ENCODE measurements at places on chromosomes 5 and 9. TPM values are rescaled to one million over a fixed set of nuclear protein-coding genes. Genes with fewer than 3 reads are reported as not detected.

DNA sequence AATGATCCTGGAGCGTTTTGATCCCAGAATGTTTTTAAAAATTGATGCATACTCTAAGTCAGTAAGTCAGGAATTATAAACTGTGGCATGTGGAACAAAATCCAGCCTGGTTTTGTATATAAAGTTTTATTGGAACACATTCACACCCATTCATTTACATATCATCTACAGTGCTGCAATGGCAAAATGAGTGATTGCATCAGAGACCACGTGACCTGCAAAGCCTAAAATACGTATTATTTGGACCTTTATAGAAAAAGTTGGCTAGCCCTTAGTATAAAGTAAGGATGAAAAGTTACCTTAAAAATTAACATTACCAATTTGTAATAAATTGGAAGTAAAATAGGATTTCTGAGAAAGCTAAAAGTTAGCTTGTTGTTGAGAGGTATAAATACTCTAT lies 95.0 kb downstream of the PCSK5 start:
- H3K4me3 ChIP-seq: no peak overlapping the region
- no peak overlapping the region for H3K27ac ChIP-seq
- H3K27me3 ChIP-seq: no peaks in the 10 kb centered on the region
- DNase-seq: no peak
- peaks cover 6% of the 10 kb centered on the region for H3K36me3 ChIP-seq

GRCh38 chr9:99807276-99807852 lies 14.3 kb upstream of the NR4A3 start:
- DNase-seq: peak; percentile 43
- peaks cover 37% of the 10 kb centered on the region for H3K4me1 ChIP-seq
- H3K27ac ChIP-seq: no peak overlapping the region
- H3K4me3 ChIP-seq: no peak overlapping the region
- H3K27me3 ChIP-seq: peaks cover 26% of the 10 kb centered on the region

DNA sequence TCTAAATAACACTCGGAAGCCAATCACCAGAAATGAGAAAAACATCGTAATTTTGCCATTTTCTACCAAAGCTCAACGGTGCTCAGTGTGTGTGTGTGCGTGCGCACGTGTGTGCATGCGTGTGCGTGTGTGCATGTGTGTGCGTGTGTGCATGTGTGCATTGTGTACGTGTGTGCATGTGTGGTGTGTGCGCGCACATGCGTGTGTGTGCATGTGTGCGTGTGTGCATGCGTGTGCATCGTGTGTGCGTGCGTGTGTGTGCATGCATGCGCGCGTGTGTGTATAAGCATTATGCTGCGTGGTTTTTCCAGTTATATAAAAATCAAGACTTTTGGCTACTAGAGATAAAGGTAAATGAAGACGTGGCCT lies 165.0 kb downstream of the DAB2IP start:
- no peaks in the 10 kb centered on the region for H3K36me3 ChIP-seq
- DNase-seq: no peak
- H3K4me1 ChIP-seq: no peaks in the 10 kb centered on the region
- no peak overlapping the region for H3K27ac ChIP-seq

GRCh38 chr5:140225396-140225795 lies 50.4 kb downstream of the CYSTM1 start:
- no peaks in the 10 kb centered on the region for H3K36me3 ChIP-seq
- H3K27me3 ChIP-seq: no peaks in the 10 kb centered on the region
- no peak overlapping the region for H3K4me3 ChIP-seq

DNA sequence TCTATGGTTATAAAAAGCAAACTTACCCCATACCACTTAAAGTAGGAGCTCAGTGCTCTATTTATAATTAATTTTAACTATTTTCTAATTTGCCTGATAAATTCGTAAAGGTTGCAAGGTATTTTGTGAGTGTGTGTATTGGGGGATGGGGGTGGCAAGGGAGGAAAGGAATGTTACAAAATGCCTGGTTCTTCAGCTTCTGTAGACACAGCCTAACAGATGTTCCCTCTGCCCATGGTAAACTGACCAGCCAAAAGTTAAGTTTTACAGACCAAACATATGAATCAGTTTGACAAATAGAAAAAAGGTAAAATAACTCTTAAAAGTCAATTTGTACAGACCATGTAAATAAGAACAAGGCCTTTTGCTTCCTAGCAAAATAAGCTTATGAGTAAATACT lies 232.6 kb downstream of the KIAA0825 start:
- peaks cover 16% of the 10 kb centered on the region for H3K4me1 ChIP-seq
- H3K27me3 ChIP-seq: no peaks in the 10 kb centered on the region
- no peaks in the 10 kb centered on the region for H3K36me3 ChIP-seq
- no peak for DNase-seq
- no peak overlapping the region for H3K27ac ChIP-seq

GRCh38 chr5:56513141-56513540 lies 280.0 kb upstream of the ANKRD55 start:
- no peaks in the 10 kb centered on the region for H3K36me3 ChIP-seq
- peaks cover 17% of the 10 kb centered on the region for H3K4me1 ChIP-seq
- no peak overlapping the region for H3K4me3 ChIP-seq
- no peaks in the 10 kb centered on the region for H3K27me3 ChIP-seq
- no peak for DNase-seq
- no peak overlapping the region for H3K27ac ChIP-seq

GRCh38 chr9:110427497-110428104 lies 89.9 kb upstream of the TXNDC8 start:
- H3K36me3 ChIP-seq: no peaks in the 10 kb centered on the region
- no peak overlapping the region for H3K27ac ChIP-seq
- no peaks in the 10 kb centered on the region for H3K27me3 ChIP-seq
- no peak for DNase-seq

- peaks cover 4% of the 10 kb centered on the region for H3K27me3 ChIP-seq
- no peak overlapping the region for H3K27ac ChIP-seq
- no peak overlapping the region for H3K4me3 ChIP-seq
- no peak for DNase-seq
These were observed 29.3 kb upstream of the ABL1 start for GRCh38 chr9:130805510-130806326.

DNA sequence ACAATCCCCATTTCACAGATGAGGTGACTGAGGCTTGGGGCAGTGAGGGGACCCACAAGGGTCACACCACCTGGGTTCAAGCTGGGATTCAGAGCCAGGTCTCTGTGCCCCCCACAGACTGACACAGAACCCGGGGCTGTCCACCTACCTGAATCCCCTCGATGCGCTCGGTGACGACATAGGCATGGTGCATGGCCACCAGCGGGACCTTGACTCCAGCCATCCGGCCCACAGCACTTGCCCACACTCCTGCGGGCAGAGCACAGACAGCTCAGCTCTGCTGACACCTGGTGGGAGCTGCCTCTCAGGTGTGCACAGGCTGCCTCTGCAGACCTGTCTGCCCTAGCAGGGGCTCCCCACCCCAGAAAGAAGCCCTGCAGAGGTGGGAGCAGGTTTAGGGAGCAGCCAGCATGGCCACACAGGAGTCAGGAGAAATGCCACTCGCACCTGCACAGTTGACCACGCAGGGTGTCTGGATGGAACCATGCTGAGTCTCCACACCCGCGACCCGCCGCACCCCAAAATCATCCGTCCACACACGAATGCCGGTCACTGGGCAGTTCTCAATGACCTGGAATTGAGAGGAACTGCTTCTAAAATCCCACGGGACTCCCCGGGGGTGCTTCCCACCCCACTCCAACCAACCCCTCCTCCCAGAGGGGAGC lies 8.4 kb downstream of the SARDH start:
- H3K27ac ChIP-seq: no peak overlapping the region
- no peaks in the 10 kb centered on the region for H3K4me1 ChIP-seq
- DNase-seq: no peak
- no peaks in the 10 kb centered on the region for H3K36me3 ChIP-seq

DNA sequence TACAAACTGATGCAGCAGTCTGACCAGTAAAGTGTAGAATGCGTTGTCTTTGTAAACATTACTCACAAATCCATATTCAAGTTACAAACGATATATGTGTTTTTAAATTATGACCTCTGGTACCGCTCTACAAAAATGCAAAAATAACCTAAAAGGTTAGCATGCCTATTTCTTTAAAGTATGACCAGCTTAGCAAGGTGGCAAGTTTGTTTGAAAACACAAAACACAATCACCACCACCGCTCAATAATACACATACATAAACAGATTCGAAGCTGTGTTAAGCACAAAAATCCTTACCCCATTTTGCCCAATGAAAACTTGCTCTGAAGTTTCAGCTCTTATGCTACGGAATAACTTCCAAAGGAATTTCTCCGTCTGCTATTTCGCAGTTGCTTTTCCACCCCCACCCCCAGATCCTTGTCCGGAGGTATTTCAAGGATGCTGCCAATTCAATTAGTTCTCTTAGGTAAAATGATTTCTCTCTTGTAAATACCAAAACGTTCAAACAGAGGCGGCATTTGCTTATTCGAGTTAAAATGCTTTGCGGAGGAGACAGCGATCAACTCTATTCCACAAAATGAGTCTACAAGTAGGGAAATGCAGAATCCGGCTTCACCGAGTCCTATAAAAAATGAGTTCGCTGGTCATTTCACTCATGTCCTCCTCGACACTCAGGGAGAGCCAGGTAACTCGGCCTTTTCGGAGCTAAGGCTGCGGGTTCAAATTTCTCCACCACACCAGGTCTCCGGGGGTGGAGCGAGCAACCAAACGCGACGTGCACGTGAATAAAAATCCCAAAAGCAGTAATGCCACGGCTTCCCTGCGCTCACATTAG lies 1.2 kb downstream of the HOMER1 start:
- peaks cover 28% of the 10 kb centered on the region for H3K27me3 ChIP-seq
- H3K4me3 ChIP-seq: peak overlapping the region; percentile 84
- H3K27ac ChIP-seq: peak overlapping the region; percentile 75
- H3K4me1 ChIP-seq: peaks cover 57% of the 10 kb centered on the region
- peaks cover 6% of the 10 kb centered on the region for H3K36me3 ChIP-seq

- H3K4me1 ChIP-seq: peaks cover 44% of the 10 kb centered on the region
- H3K27ac ChIP-seq: peak overlapping the region; percentile 44
- H3K36me3 ChIP-seq: peaks cover 36% of the 10 kb centered on the region
- peak; percentile 16 for DNase-seq
These were observed 4.8 kb upstream of the CEL start for GRCh38 chr9:133057006-133057405.

DNA sequence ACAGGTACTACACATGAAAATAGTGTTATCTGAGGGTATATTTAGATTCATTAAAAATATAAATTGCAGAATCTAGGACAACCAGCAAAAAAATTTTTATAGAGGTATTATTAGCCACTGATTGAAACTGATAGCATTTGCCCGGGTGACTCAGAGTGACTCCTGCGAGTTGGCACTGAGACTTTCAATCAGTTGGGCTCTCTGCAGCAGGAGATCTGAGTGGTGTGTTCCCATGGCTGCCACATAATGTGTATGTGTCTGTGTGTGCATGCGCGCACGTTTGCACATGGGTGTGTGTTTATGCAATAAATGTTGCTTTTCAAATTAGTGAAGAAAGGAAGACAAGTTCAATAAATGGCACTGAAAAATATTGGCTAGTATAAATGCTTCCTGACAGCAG lies 100.1 kb upstream of the MRPS30 start:
- DNase-seq: no peak
- no peaks in the 10 kb centered on the region for H3K4me1 ChIP-seq
- no peak overlapping the region for H3K27ac ChIP-seq
- H3K4me3 ChIP-seq: no peak overlapping the region
- no peaks in the 10 kb centered on the region for H3K36me3 ChIP-seq

- H3K36me3 ChIP-seq: peaks cover 1% of the 10 kb centered on the region
- peaks cover 13% of the 10 kb centered on the region for H3K4me1 ChIP-seq
- no peak overlapping the region for H3K4me3 ChIP-seq
- DNase-seq: no peak
- no peaks in the 10 kb centered on the region for H3K27me3 ChIP-seq
These were observed 101.6 kb upstream of the FSD1L start for GRCh38 chr9:105346273-105346672.

GRCh38 chr9:20297646-20298084 lies 324.6 kb downstream of the MLLT3 start:
- H3K36me3 ChIP-seq: peaks cover 3% of the 10 kb centered on the region
- DNase-seq: no peak
- H3K4me1 ChIP-seq: peaks cover 10% of the 10 kb centered on the region
- H3K4me3 ChIP-seq: no peak overlapping the region
- no peak overlapping the region for H3K27ac ChIP-seq

GRCh38 chr9:18490641-18491370 lies 16.9 kb downstream of the ADAMTSL1 start:
- no peaks in the 10 kb centered on the region for H3K4me1 ChIP-seq
- H3K27ac ChIP-seq: no peak overlapping the region
- no peaks in the 10 kb centered on the region for H3K27me3 ChIP-seq
- no peaks in the 10 kb centered on the region for H3K36me3 ChIP-seq
- H3K4me3 ChIP-seq: no peak overlapping the region
- DNase-seq: no peak

- H3K27me3 ChIP-seq: no peaks in the 10 kb centered on the region
- no peak overlapping the region for H3K4me3 ChIP-seq
- peaks cover 14% of the 10 kb centered on the region for H3K36me3 ChIP-seq
- no peak for DNase-seq
- H3K4me1 ChIP-seq: peaks cover 45% of the 10 kb centered on the region
These were observed 17.3 kb downstream of the QSOX2 start for GRCh38 chr9:136228107-136228875.

DNA sequence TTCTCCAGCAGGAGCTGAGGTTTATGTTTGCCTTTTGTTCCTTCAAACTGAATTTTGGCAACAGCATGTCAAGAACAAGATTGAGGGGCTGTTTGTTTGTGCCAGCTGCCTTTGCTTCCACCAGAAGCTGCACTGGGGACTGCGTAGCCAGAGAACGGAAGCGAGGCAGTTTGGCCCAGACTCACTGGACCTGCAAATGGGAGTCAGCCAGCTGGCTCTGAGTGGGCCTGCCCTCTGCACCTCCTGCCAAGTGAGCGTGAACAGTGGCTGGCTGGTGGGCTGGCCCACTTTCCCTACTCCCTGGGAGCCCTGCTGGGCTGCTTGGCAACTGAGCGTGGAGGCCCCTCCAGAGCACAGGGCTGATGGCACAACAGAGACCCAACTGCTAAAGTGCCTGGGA lies 111.6 kb downstream of the GALNT10 start:
- DNase-seq: no peak
- peaks cover 57% of the 10 kb centered on the region for H3K36me3 ChIP-seq
- no peak overlapping the region for H3K27ac ChIP-seq
- H3K27me3 ChIP-seq: no peaks in the 10 kb centered on the region
- no peak overlapping the region for H3K4me3 ChIP-seq
- H3K4me1 ChIP-seq: peaks cover 10% of the 10 kb centered on the region

The SHOC1 gene
- not detected for total RNA-seq

The SHB gene
- total RNA-seq: 1.7 TPM

The COL15A1 gene
- 0.02 TPM for total RNA-seq

The EMB gene
- 80.6 TPM for total RNA-seq

The TNC gene
- total RNA-seq: 0.60 TPM

The CDKN2A gene
- total RNA-seq: 5.4 TPM

The FOXD4L4 gene
- total RNA-seq: 0.10 TPM

The PCDHA11 gene
- not detected for total RNA-seq

The RASGRF2 gene
- 22.6 TPM for total RNA-seq

The ESM1 gene
- not detected for total RNA-seq
